ENCODE measurements at places on chromosomes 16 and 17.

- no peaks in the 10 kb centered on the region for H3K27me3 ChIP-seq
- no peak overlapping the region for H3K4me3 ChIP-seq
- peaks cover 6% of the 10 kb centered on the region for H3K4me1 ChIP-seq
- no peak for DNase-seq
Measured at GRCh38 chr17:82756166-82756565, 4.3 kb downstream of the TBCD start.

DNA sequence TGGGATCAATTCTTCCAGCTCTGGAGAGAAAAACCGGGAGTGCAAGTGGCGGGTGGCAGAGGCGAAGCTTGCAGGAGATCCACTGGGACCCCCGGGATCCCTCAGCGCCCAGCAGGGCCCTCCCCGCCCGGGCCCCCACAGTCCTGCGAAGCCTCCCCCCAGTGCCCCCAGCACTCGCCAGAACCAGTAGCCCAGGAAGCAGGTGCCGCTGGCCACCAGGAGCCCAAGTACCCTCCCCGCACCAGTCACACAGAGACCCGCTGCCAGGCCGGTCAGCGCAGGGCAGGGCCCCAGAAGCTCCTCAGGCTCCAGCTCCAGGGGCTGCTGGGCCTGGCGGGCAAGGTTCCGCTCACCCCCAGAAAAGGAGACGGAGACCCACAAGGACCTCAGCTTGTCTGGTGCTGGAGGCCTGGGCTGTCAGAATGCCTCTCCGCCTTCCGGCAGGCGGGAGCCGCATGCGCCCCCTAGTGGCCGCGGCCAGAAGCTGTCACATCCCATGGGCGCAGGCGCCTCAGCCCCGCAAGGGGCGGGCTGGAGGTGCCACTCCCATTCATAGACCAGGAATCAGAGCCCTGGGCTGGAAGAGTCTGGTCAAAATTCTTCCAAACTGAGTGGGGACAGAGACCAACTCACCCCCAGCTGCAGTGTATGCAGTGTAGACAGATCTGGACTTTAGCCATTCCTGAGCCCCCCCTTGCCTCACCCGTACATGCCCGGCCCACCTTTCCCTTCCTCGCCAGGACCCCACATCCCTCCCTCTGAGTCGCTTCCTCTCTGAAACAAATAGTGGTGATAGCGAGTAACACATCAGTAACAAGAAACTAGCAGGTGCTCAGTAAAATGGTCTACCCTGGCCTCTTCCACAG lies 1002.3 kb downstream of the KCNJ18 start:
- no peaks in the 10 kb centered on the region for H3K27me3 ChIP-seq
- no peak overlapping the region for H3K27ac ChIP-seq
- H3K36me3 ChIP-seq, result no peaks in the 10 kb centered on the region
- no peak overlapping the region for H3K4me3 ChIP-seq

DNA sequence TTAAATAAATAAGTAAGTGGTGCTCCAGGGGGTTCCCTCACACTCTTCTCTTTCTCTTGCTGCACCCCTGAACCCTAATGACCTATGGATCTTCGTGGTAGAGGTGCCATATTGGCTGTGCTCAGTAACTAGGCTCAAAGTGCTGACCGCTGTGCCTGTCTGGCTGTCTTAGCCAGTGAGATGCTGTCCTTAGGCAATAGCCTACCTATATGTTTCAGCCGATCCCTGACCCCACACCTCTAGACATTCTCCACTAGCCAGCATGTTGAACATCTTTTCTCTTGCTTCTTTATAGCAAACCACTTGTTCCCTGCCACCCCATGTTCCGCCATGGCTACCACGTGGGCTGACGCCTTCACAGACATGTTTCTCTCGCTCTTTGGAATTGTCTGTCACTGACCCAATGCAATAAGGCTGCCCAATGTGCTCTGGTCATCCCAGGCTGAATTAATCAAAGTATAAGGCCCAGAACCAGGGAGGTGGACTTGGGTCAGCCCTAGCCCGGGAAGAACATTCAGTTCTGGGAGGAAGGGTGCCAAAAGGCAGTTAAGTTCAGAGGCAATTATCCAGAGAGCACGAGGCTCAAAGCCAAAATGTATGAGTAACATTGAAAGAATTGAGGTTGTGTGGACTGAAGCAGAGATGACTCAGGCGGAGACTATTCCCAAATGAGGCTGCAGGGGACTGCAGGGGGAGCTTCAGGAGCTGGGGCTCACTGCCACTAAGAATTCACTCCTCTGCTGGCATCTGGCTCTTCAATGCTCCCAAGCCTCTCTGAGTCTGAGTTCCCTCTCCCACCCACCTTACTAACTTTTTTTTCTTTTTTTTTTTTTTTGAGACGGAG lies 28.7 kb upstream of the TNRC6A start:
- no peaks in the 10 kb centered on the region for H3K27me3 ChIP-seq
- no peak for DNase-seq
- no peaks in the 10 kb centered on the region for H3K4me1 ChIP-seq
- no peak overlapping the region for H3K27ac ChIP-seq
- no peaks in the 10 kb centered on the region for H3K36me3 ChIP-seq

DNA sequence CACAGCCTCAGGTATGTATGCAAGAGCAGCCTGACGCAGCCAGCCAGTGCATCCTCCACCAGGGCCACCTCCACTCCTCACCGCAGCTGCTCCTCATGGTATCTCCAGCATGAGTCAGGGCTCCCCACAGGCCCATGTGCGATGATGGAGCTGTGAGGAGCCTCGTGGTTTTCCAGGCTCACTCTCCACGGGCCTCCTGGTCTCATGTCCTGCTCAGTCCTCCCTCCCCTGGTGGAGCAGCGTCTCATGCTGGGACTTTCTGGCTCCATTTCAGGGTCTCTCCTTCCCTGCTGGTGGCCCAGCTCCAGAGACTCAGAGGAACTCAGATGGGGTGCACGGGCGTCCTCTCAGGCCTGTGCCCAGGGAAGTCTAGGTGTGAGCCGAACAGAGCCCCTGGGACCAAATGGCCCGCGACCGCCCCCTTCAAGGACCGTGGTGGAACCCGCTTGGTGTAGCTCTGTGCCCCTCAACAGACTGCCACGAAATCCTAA lies 70.4 kb downstream of the METRNL start:
- no peak overlapping the region for H3K27ac ChIP-seq
- DNase-seq, result no peak
- no peak overlapping the region for H3K4me3 ChIP-seq
- peaks cover 8% of the 10 kb centered on the region for H3K4me1 ChIP-seq
- H3K36me3 ChIP-seq, result no peaks in the 10 kb centered on the region

DNA sequence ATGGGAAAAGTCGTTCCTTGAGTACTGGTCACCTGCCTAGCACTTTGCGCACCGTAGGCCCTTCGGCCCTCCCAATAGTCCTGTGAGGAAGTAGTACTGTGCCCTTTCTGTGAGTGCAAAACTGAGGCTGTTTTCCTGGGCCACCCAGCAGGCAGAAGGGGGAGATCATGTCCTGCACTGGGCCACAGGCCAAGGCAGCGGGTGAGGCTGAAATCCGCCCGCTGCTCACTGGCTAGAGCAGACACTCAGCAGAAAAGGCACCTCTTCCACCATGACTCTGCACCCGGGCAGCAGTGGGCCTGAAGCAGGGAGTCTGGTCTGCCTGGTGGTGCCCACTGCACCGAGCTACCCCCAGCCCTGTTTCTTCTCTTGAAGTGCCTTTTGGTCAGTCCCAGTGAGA lies 20.2 kb downstream of the METTL22 start:
- no peaks in the 10 kb centered on the region for H3K4me1 ChIP-seq
- no peak overlapping the region for H3K4me3 ChIP-seq
- H3K36me3 ChIP-seq, result peaks cover 90% of the 10 kb centered on the region
- DNase-seq, result no peak
- H3K27ac ChIP-seq, result no peak overlapping the region
- no peaks in the 10 kb centered on the region for H3K27me3 ChIP-seq

GRCh38 chr16:2738615-2739014 lies 13.8 kb upstream of the SRRM2 start:
- no peak for DNase-seq
- H3K4me3 ChIP-seq, result no peak overlapping the region
- H3K27me3 ChIP-seq, result no peaks in the 10 kb centered on the region
- no peaks in the 10 kb centered on the region for H3K4me1 ChIP-seq
- no peaks in the 10 kb centered on the region for H3K36me3 ChIP-seq
- H3K27ac ChIP-seq, result no peak overlapping the region

- no peaks in the 10 kb centered on the region for H3K36me3 ChIP-seq
- H3K4me1 ChIP-seq, result no peaks in the 10 kb centered on the region
Measured at GRCh38 chr16:20314575-20314974, 12.7 kb downstream of the GP2 start.

- peaks cover 4% of the 10 kb centered on the region for H3K4me1 ChIP-seq
- H3K27ac ChIP-seq, result no peak overlapping the region
- H3K4me3 ChIP-seq, result no peak overlapping the region
- H3K27me3 ChIP-seq, result no peaks in the 10 kb centered on the region
Measured at GRCh38 chr16:1643521-1643920, 31.4 kb downstream of the CRAMP1 start.

All from upper lobe of right lung (tissue), 1 donor.